Naive thymus-derived CD8-positive, alpha-beta T cell (primary cell): ENCODE measurements at places on chromosomes 12 and 14. TPM values are rescaled to one million over a fixed set of nuclear protein-coding genes. Genes with fewer than 3 reads are reported as not detected.

DNA sequence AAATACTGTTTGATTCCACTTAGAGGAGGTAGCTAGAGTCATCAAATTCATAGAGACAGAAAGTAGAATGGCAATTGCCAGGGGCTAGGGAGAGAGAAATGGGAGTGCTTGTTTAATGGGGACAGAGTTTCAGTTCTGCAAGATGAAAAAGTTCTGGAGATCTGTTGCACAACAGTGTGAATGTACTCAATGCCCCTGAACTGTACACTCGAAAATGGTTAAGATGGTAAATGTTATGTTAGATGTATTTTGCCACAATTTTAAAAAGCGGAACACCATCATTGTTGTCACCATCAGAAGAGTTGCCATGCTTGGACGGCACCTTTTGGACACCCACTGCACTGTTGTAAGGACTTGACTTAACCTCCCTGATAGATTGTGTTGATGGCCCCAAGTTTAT, 106.9 kb downstream of the SCARB1 start:
- H3K36me3 ChIP-seq, result no peaks in the 10 kb centered on the region
- no peaks in the 10 kb centered on the region for H3K27me3 ChIP-seq
- peaks cover 43% of the 10 kb centered on the region for H3K4me1 ChIP-seq
- no peak overlapping the region for H3K27ac ChIP-seq

Gene SLC22A17
- 5.5 TPM for polyA plus RNA-seq

Gene NTF3
- polyA plus RNA-seq, result not detected

DNA sequence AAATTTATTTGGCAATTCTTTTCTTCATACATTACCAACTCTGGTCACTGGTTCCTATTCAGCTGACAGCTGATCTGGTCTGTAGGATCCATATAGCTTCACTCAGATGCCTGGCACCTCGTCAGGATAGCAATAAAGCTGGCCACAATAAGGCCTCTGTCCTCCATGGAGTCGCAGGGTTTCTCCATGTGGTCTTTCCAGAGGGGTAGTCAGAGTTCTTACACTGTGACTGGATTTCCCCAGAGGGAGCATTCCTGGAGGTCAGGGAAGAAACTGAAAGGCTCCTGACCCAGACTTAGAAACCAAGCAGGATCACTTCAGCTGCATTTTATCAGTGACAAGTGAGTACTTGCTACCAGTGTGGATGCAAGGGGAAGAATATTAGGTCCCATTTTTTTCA, 34.9 kb upstream of the SIX1 start:
- no peaks in the 10 kb centered on the region for H3K27me3 ChIP-seq
- H3K4me3 ChIP-seq, result no peak overlapping the region
- DNase-seq, result no peak
